Nephron progenitor cell (in vitro differentiated cells): ENCODE measurements at places on chromosomes 7 and 10.

DNA sequence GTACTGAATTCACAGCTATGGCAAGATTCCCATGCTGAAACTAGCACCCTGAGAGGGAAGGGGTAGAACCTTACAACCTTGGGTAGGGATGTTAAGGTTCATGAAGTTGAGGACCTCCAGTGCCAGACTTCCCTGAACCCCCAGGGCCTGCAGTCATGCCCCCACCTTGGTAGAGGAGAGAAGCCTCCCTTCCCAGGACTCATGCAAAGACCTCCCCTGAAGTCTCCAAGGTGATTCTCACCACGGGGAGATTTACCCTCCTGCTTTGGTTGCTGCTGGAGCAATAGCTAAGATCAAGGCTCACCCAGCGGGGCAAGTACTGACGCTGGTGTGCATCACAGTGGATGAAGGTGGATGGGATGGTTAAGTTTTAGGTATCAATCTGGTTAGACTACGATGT lies 49.1 kb upstream of the PFKP start:
- H3K27ac ChIP-seq, result no peak overlapping the region
- no peak overlapping the region for H3K4me3 ChIP-seq
- H3K36me3 ChIP-seq, result no peaks in the 10 kb centered on the region
- H3K4me1 ChIP-seq, result peaks cover 5% of the 10 kb centered on the region
- peaks cover 10% of the 10 kb centered on the region for H3K27me3 ChIP-seq

DNA sequence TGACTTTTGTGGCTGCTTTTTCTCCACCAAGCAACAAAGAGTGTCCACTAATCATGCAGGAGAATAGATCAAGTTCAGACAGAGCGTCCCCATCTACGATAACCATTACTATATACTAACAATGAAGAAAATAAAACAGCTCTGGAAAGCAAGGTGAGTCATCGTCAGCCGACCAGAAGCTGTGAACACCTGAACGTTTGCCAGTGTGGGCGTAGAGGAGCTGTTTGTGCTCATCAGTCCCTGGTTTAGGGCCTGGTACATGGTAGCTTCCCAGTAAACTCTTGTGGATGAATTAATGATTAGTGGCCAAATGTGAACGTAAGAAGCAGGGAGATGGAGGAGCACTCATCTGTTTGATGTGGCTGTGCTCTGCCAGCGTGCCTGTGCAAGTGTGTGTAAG lies 180.7 kb downstream of the EVX1 start:
- peaks cover 32% of the 10 kb centered on the region for H3K4me1 ChIP-seq
- no peak for DNase-seq
- H3K27ac ChIP-seq, result no peak overlapping the region
- no peaks in the 10 kb centered on the region for H3K36me3 ChIP-seq
- H3K4me3 ChIP-seq, result no peak overlapping the region

DNA sequence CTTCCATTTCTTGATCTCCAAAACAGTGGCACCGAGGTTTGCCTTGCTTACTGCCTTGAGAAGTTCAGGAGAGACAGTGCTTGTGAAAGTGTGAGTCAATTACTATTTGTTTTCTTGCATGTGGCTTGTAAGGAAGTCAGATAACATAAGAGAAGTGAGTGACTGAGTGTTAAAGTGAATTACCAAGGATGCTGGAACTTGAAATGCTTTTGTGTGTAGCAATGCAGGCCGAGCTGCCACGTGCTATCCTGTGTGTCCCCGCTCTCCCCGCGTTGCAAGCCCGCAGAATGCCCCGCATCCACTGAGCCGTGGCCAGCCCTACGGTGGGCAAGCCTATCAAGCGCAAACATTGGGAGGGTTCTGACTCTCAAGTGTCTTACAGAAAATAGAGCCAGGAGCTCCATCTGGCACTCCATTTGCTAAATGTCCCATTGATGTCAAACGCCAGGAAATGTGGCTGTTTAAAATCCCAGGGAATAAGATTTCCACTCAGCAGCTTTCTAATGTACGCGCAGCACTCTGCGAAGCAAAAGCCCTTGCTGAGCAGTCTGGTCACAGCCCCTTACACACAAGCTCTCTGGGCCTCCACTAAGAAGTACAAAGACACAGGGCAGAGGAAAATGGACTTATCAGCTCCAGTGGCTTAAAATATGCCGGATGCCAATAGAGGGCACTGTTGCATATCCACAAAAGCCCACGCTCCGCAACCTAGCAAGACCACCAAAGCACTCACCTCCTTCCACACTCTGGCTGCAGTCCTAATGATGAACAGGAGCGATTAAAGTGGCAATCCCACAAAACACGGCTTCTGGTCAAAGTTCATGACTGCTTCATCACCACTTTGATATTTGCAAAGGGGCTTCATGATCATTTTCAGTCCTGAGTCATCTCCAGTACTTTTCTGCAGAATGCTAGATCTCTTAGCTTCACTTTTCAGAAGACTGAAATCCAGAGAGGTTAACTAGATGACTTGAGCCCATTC lies 158.0 kb upstream of the ITGB1 start:
- no peak overlapping the region for H3K4me3 ChIP-seq
- peaks cover 6% of the 10 kb centered on the region for H3K27me3 ChIP-seq
- peak; percentile 51 for DNase-seq
- H3K36me3 ChIP-seq, result no peaks in the 10 kb centered on the region
- H3K27ac ChIP-seq, result no peak overlapping the region

GRCh38 chr7:99762680-99763327 lies 21.2 kb downstream of the CYP3A4 start:
- H3K4me1 ChIP-seq, result no peaks in the 10 kb centered on the region
- no peaks in the 10 kb centered on the region for H3K36me3 ChIP-seq
- no peak overlapping the region for H3K27ac ChIP-seq
- DNase-seq, result no peak
- peaks cover 12% of the 10 kb centered on the region for H3K27me3 ChIP-seq

GRCh38 chr10:75592151-75592787 lies 160.8 kb downstream of the LRMDA start:
- H3K4me3 ChIP-seq, result peak overlapping the region; percentile 18
- no peak for DNase-seq
- H3K36me3 ChIP-seq, result no peaks in the 10 kb centered on the region
- peaks cover 65% of the 10 kb centered on the region for H3K4me1 ChIP-seq
- peak overlapping the region; percentile 92 for H3K27ac ChIP-seq

DNA sequence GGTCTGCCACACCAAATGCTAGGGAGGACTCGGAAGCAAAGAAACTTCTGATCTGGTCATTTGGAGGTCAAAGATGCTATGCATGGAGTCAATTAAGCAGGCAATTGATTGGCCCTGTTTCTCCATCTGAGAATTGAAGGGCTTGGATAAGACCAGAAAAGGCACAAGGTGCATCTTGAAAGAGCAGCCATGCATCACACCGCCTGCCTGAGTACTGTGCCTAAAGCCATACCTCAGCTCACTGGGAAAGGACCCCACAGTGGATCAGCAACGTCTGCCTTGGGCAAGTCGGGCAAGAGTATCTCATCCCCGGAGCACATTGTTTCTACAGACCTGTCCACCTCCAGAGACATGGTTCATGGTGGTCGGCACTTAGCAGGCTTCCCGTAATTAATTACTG lies 42.4 kb downstream of the DLG5 start:
- peaks cover 4% of the 10 kb centered on the region for H3K36me3 ChIP-seq
- no peak overlapping the region for H3K27ac ChIP-seq
- no peaks in the 10 kb centered on the region for H3K27me3 ChIP-seq
- DNase-seq, result no peak
- H3K4me1 ChIP-seq, result peaks cover 82% of the 10 kb centered on the region

DNA sequence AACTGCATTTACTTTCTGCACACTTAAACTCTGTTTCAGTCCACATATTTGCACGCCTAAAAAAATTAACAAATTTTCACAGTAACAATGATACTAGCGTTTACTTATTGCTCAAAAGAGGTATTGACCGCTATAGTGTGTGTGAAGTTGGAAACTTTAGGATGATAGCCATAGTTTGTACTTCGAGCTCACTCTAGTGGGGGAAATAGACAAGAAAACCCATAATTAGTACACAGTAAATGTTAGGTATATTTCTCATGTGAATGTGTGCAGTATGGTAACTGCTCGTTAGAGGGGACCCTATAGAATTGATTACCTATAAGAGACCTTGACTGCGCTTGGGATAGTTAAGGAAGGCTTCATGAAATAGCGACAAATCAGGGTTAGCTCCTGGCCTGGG lies 238.4 kb downstream of the AUTS2 start:
- H3K4me1 ChIP-seq, result peaks cover 83% of the 10 kb centered on the region
- no peak overlapping the region for H3K4me3 ChIP-seq
- DNase-seq, result no peak
- H3K27me3 ChIP-seq, result no peaks in the 10 kb centered on the region

- H3K27ac ChIP-seq, result peak overlapping the region; percentile 66
- H3K4me1 ChIP-seq, result no peaks in the 10 kb centered on the region
- no peak for DNase-seq
- peaks cover 10% of the 10 kb centered on the region for H3K36me3 ChIP-seq
These were observed 84.9 kb upstream of the ZNF716 start for GRCh38 chr7:57364933-57365710.

DNA sequence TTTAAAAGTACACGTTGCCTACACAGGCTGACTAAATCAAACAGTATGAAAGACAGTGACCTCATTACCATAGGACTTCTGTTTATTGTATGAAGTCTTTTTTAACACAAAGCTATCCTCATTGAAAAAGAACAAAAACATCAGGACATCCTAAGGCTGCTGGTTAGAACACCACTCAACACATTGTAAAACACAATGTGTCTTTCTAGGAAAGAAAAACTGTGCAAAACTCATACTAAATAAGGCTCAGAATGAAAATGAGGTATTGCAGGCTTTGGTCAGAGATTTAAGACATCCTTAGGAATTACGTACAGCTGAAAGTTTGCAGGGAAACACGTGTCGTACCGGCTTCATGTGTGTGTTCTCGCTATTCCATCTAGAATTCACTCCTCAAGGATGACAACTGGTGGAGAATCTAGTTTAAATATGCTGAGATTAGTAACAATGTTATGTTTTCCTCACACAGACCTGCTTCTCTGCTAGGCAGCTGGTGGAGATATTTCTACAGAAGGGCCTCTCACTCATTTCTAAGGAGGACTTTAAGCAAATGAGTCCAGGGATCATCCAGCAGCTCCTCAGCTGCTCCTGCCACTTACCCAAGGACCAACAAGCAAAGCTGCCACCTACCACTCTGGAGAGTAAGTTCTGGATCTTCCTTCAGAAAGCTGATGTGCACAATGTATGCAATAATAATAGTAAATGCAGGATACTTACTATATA lies 29.3 kb downstream of the SLC39A12 start:
- no peak overlapping the region for H3K4me3 ChIP-seq
- no peaks in the 10 kb centered on the region for H3K36me3 ChIP-seq
- no peaks in the 10 kb centered on the region for H3K4me1 ChIP-seq
- peaks cover 3% of the 10 kb centered on the region for H3K27me3 ChIP-seq
- H3K27ac ChIP-seq, result peak overlapping the region; percentile 32

DNA sequence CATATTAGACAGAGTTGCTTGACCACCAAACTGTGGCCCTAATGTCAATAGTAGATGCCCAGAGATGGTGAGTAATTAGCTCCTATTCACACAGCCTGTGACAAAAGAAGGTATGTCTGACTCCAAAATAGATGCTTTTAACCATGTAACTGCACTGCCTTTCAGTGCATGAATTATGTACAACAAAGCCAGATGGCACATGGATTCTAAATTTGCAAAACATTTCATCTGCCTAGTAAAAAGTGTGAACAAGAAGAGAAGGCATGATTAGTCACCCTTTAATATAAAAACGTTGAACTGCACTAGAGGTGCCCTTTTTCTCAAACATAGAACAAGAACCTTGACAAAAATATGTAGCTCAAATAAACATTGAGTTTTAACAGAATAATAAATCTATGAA lies 35.5 kb upstream of the PTPRZ1 start:
- no peak overlapping the region for H3K4me3 ChIP-seq
- H3K36me3 ChIP-seq, result no peaks in the 10 kb centered on the region
- DNase-seq, result no peak
- no peaks in the 10 kb centered on the region for H3K4me1 ChIP-seq

- H3K36me3 ChIP-seq, result no peaks in the 10 kb centered on the region
- H3K4me3 ChIP-seq, result no peak overlapping the region
These were observed 10.9 kb downstream of the PAPSS2 start for GRCh38 chr10:87670586-87670985.

- H3K27me3 ChIP-seq, result peaks cover 17% of the 10 kb centered on the region
- peaks cover 7% of the 10 kb centered on the region for H3K4me1 ChIP-seq
- H3K27ac ChIP-seq, result no peak overlapping the region
- H3K36me3 ChIP-seq, result no peaks in the 10 kb centered on the region
These were observed 86.5 kb upstream of the GRB10 start for GRCh38 chr7:50869108-50869725.

GRCh38 chr10:62154231-62154630 lies 114.4 kb downstream of the RTKN2 start:
- H3K4me1 ChIP-seq, result peaks cover 19% of the 10 kb centered on the region
- peaks cover 4% of the 10 kb centered on the region for H3K27me3 ChIP-seq
- no peak overlapping the region for H3K27ac ChIP-seq
- no peaks in the 10 kb centered on the region for H3K36me3 ChIP-seq
- no peak for DNase-seq

- DNase-seq, result no peak
- H3K36me3 ChIP-seq, result no peaks in the 10 kb centered on the region
- H3K4me3 ChIP-seq, result no peak overlapping the region
These were observed 103.9 kb upstream of the STK17A start for GRCh38 chr7:43479042-43479441.

- DNase-seq, result no peak
- peaks cover 4% of the 10 kb centered on the region for H3K36me3 ChIP-seq
- no peak overlapping the region for H3K4me3 ChIP-seq
- no peak overlapping the region for H3K27ac ChIP-seq
- H3K27me3 ChIP-seq, result no peaks in the 10 kb centered on the region
- peaks cover 70% of the 10 kb centered on the region for H3K4me1 ChIP-seq
These were observed 105.8 kb downstream of the SEMA3A start for GRCh38 chr7:84088802-84089201.

DNA sequence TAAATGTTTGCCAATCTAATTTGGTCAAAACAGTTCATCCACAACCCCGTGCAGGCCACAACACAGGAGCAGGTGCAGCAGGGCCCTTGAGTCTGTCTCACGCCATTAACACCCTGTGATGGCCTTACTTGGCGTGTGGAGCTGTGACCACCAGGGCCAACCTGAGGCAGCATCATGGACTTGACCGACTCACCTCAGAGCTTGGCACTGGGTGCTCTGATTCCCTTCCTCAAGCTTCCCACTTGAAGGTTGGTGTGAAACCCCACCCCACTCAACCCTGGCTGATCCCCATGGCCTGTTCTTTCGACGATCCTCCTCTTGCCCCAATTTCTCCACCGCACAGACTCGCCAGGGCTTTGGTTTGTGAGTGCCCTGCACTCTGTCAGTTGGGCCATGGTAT lies 623.1 kb downstream of the PTPRN2 start:
- H3K36me3 ChIP-seq, result no peaks in the 10 kb centered on the region
- no peak overlapping the region for H3K27ac ChIP-seq
- no peaks in the 10 kb centered on the region for H3K4me1 ChIP-seq
- H3K27me3 ChIP-seq, result peaks cover 52% of the 10 kb centered on the region

- no peaks in the 10 kb centered on the region for H3K36me3 ChIP-seq
- no peak overlapping the region for H3K4me3 ChIP-seq
- DNase-seq, result no peak
- no peaks in the 10 kb centered on the region for H3K27me3 ChIP-seq
- H3K27ac ChIP-seq, result no peak overlapping the region
These were observed 297.9 kb downstream of the DGKB start for GRCh38 chr7:14604606-14605005.

DNA sequence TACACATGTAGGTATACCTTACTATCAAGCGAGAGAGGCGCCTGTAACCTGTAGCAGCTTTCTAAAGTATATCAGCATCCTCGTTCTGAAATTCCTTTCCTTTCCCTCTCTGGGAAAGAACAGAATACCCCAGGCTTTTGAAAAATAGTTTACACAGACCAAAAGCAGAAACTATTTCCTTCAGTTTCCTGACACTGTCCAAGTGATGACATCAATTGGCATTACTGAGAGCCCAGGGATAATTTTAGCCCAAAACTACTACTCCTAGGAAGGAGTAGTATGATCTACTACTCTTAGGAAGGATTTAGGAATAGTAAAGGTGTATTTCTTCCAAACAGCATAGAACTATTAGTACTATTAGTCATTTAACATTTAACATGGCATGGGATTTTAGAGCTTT lies 6.0 kb downstream of the GNG11 start:
- no peak overlapping the region for H3K4me3 ChIP-seq
- DNase-seq, result no peak
- H3K4me1 ChIP-seq, result peaks cover 17% of the 10 kb centered on the region
